ENCODE measurements at places on chromosomes 12 and 14.
A peak's percentile ranks its signal among the peaks of the same experiment; 100 is the strongest.

DNA sequence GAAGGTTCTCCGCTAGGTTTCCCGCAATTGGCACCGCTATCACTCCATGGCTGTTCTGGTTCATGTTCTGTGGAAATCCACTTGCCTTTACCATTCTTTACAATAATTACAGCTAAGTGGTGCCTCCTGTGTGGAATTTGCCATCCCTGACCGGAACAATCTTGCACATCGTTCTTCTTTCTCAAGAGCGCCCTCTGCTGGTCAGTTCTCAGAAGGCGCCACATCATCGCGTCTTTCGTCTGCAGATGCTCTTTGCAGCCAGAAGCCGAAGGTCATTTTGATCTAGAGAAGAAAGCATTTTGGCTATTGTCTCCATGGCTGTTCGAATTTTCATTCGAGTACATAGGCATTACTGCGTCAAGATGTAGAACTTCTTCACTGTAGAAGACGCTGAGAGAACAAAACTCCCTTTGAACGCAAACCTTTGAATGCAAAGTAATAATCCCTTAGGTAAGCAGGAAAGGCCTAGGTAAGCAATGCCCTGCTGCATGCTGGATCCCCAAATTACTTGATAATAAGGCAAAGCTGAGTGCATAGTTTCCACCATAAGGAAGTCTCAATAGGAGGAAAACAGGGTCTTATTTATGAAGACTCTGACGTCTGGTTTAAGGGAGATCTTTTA is 10.1 kb upstream of the RTRAF start:
- peak; percentile 62 for DNase-seq

DNA sequence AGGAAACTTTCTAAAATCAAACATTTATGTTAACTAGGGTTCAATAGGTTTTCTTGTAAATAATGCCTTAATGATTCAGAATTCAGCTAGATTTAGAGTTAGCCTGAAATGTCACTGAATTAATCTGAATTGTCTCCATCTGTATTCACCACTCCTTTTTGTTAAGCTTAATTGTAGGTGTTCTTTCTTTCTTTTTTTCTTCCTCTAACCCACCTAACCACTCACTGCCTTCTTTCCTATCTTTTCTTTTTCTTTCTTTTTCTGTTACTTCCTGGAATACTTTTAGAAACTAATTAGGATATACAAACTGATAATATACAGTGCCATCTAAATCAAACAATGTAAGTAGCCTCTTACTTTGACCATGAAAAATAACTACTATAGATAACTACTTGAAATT is 29.9 kb downstream of the G2E3 start:
- no peak for DNase-seq

GRCh38 chr14:104805326-104805678 is 4.4 kb downstream of the ZBTB42 start:
- DNase-seq = no peak

DNA sequence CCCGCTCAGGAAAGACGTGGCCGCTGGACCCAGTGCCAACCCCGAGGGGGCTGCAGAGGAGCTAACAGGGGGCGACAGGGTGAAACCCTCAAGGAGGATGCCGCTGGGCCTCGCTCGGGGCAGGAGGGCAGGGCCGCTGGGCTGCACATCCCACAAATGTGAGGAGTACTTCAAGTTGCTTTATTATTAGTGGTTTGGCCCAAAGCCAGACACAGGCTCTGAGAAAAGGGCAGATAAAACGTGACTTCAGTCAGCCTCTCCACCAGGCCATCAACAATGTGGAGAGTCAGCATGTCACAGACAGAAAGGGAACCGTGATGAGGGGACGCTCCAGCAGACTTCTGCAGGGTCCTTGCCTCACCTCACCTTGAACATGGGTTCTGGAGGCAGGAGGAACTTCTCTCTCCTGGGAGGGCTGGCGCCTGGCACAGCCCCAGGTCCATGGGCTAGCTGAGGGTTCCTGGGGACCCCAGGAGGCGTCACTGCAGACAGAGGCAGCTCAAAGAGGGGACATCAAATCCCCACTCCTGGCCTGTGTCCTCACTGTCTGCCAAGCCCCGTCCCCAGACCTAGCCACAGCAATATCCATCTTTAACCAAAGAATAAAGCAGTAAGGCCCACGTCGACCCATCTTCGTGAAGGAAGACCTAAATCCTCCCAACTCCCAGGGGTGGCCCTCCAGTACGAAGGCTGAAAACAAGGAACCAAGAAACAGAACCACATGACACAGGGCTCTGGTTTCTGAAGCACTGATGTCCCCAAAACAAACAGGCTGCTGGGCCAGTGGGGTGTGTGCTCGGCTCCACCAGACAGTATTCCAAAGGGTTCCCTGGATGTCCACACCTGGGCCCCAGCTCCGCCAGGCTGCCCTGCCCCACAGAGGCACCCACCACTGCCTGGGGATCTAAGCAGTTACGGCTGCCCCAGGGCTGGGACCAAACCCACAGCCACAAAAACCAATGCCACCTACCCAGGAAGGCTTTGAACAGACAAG is 35.1 kb downstream of the CCDC85C start:
- DNase-seq = no peak

GRCh38 chr12:31020385-31021166 is 53.1 kb upstream of the DDX11 start:
- no peak for DNase-seq

DNA sequence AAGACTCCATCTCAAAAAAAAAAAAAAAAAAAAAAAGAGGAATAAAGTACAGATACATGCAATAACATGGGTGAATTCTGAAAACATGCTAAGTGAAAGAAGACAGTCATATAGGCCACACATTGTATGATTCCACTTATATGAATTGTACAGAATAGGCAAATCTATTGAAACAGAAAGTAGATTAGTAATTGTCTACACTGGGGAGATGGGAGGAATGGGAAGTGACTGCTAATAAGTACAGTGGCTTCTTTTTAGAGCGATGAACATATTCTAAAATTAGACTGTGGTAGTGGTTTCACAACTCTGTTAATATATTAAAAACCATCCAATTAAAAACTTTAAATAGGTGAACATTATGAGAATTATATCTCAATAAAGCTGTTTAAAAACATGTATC is 74.4 kb downstream of the ANKS1B start:
- no peak for DNase-seq

DNA sequence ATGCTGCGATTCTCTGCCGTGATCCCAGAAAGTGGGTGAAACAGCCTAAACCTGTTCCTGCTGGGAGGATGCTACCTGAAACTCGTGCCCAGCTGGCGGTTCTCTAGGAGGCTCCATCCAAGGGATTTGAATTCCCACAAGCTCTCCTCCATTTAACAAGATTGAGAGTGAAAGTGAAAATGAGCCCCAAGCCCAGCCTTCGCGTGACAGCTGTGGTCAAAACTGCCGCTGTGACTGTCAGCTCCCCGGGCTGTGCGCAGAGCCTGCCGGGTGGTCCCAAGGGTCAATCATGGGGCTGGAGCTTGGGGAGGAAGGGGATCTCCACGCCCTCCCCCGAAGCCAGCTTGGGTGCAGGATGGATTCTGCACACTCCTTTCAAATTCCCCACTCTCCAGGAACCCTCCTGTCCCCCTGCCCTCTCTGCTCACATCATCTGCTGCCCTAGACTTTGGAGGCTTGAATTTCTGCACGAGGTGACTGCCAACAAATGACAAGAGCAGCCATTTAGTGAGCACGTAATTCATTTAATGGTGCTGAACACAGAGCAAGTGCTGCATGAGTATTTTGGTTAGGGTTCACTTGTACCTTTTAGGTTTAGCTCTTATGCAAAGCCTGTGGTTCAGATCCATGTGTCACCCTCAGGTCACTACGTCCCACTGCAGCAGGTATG is 5.3 kb downstream of the ASB2 start:
- DNase-seq = no peak

DNA sequence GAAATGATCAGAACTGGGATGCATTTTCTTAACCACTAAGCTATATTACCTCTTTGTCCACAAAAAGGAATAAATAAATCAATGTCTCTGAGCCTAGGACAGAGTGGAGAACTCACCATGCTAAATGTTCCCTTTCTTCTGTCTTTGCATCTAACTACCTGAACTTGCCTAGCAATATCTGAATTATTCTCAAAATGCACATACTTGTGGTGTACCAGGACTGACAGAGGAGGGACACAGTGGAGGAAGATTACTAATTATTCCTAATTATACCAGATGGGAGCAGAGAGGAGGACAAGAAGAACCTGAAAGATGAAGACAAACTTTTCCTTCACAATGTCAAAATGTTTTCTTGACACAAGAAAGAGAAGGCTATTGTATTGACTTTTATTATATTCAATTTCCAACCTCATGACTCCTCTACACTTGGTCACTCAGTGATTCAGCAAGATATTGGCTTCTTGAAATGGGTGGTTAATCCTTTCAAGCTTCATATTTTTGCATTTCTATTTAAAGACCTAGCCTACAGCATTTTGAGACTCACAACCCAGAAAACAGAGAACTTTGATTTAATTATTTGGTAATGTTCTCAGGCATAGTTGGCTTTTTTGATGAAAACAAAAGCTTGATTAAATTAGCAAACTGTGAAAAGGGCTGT is 117.2 kb upstream of the LRFN5 start:
- DNase-seq = no peak

- DNase-seq = no peak
These were observed 2.6 kb downstream of the IRAK3 start for GRCh38 chr12:66191547-66192126.

DNA sequence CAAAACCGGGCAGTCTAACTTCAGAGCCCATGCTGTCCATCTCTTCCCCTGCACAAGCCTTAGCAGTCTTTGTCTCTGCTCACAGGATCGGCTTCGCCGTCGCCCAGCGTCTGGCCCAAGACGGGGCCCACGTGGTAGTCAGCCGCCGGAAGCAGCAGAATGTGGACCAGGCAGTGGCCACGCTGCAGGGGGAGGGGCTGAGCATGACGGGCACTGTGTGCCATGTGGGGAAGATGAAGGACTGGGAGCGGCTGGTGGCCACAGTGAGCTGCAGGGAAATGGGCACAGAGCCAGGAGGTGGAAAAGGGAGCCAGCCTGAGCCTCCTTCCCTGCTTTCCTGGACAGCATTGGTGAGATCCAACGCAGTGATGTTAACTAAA is 14.2 kb upstream of the CARMIL3 start:
- DNase-seq = no peak

- DNase-seq = no peak
These were observed 68.6 kb downstream of the ETV6 start for GRCh38 chr12:11718105-11718504.

DNA sequence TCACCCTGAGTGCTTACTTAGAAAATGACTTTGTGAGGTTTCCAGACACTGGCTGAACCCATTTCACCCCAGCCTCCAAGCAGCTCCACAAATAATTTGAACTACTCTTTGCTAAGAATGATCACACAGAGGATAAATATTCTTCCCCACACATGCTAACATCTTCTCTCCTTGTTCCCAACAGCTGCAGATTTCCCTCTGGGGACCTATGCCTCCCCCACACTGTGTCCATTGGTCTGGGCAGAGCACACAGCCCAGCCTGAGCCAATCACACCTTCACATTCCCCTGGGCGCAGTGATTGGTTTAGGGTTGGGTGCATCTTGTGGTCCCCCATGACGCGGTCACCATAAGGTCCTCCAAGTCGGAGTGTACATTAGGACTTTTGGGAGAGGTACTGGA is 6.9 kb downstream of the SDR9C7 start:
- no peak for DNase-seq

DNA sequence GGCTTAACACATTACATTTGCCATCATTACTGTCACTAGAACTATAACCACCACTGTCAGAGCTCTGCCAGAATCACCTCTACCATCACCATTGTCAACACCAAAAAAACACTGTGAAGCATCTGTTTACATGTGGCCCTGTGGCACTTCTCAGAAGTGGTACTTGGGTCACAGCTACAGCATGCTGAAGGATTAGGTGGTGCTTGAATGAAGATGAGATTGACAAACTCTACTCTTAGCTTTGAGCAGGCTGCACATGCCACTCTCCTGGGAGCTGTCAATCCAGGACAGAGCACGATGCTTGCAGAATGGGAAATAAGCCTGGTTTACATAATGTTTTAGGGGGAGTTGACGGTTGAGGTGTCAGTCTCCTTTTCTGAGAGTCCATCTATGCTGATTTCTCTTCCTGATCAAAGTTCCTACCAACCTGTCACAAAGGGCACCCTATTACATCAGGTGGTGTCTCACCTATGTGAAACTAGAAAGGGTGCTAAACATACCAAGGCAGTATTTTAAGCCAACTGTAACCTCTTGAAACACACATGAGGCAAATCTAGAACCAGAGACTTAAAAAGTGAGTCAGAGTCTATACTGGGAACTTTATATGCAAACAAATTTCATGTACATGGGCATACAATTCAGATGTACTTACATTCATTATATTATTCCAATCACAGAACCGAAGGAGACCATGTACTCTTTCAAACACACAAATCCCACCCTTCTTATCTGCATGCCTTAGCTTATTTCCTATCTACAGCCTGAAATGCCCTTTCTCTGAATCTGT is 258.7 kb downstream of the EMP1 start:
- no peak for DNase-seq

- no peak for DNase-seq
These were observed 165.7 kb downstream of the FBXL14 start for GRCh38 chr12:1428671-1429070.

DNA sequence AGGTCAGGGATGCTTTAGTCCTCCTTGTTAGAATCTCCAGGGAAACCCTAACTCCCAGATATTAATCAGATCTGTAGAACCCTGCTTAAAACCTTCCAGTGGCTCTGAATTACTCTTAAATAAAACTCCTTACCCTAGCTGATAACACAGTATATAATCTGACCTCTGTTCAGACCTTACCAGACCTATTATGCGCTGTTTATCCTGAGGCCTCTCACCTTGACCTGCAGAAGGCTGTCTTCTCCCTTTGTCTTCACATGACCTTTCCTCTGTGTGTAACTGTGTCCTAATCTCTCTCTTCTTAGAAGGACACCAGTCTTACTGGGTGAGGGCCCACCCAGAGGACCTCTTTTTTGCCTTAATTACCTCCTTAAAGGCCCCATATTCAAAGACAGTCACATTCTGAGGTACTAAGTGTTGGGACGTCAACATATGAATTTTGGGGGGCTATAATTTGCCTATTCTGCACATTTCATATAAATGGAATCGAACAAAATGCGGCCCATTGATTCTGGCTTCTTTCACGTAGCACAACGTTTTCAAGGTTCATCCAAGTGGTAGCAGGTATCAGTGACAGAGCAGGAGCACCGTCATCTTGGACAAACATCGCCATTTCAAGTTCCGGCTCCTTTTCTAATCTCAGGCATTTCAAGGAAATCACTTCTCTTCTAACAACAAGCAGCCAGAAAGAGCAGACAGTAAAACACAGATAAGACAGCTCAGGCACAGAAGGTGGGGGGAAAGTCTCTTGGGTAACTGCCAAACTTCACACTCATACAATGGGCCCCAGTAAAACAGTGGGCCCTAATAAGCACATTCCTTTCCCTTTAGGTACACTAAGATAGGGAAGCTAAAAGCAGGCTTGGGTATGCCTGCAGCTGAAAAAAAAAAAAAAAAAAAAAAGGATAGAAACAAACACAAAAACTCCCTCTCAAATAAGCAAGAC is 200.2 kb upstream of the NUDT4 start:
- DNase-seq = peak; percentile 30

GRCh38 chr12:86697916-86698640 is 441.9 kb upstream of the MGAT4C start:
- no peak for DNase-seq
